ENCODE measurements at places on chromosomes 5 and 9.

- DNase-seq, result no peak
Observed at GRCh38 chr9:16223074-16223871, 647.2 kb downstream of the BNC2 start.

DNA sequence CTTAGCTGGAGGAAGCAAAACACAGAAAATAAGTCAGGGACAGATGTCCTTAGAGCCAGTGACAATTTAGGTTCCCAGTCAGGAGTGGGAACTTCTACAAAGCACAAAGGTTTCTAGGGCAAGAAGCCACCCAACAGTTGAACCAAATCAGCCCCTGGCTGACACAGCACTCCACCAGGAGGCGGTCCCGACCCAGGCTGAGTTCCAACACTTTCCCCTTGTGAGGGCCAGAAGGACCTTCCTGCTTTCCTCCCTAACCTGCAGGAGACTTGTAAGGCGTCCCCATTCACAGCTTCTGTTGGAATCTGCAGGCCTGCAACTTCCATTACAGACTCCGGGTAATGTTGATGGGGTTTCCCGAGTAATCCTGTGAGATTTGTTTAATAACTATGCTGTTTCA lies 416.4 kb upstream of the IRX1 start:
- no peak for DNase-seq

GRCh38 chr5:64827703-64828102 lies 59.0 kb downstream of the CWC27 start:
- no peak for DNase-seq

- DNase-seq, result no peak
Observed at GRCh38 chr5:72170101-72170500, 62.8 kb downstream of the MAP1B start.

GRCh38 chr9:120538339-120538738 lies 41.6 kb downstream of the CDK5RAP2 start:
- DNase-seq, result peak; percentile 20

GRCh38 chr9:8362250-8362649 lies 562.7 kb upstream of the DMAC1 start:
- DNase-seq, result no peak

DNA sequence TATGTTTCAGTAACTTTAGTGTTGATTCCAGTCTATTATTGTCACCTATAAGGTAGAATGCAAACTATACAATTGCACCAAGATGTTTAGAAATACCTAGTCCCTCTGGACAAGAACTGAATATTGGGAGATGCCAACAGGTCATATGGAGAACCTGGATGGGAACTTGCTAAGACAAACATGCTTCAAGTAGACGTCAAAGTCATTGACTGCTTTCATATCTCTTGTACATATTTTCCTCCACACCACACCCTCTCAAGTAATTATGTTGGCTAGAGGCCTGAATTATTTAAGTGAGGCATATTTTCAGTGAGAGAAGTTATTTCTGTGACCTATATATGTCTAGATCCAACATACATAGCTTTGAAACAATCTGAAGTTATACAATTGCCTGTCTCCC lies 453.3 kb downstream of the ELAVL2 start:
- DNase-seq, result no peak

DNA sequence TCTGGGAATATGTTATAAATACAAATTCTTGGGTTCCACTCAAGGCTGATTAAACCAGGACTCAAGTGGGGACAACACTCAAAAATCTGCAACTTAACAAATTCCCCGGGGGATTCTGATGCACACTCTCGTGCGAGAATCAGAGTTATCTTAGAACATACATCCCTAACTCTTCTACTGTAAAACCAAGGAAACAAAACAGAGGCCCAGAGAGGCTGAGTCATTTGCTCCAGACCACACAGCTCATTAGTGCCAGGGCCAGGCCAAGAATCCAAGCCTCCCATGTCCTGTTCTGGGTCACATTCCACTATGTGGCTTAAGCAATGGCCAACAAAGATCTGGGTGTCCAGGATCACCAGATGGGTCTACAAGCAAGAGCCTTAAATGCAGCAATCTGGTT lies 166.0 kb downstream of the ADAMTS12 start:
- DNase-seq, result no peak

- DNase-seq, result no peak
Observed at GRCh38 chr5:60972231-60972630, 27.2 kb downstream of the NDUFAF2 start.

- DNase-seq, result no peak
Observed at GRCh38 chr5:32378966-32379365, 65.6 kb downstream of the ZFR start.

- DNase-seq, result peak; percentile 72
Observed at GRCh38 chr9:13728131-13728530, 448.6 kb upstream of the MPDZ start.

DNA sequence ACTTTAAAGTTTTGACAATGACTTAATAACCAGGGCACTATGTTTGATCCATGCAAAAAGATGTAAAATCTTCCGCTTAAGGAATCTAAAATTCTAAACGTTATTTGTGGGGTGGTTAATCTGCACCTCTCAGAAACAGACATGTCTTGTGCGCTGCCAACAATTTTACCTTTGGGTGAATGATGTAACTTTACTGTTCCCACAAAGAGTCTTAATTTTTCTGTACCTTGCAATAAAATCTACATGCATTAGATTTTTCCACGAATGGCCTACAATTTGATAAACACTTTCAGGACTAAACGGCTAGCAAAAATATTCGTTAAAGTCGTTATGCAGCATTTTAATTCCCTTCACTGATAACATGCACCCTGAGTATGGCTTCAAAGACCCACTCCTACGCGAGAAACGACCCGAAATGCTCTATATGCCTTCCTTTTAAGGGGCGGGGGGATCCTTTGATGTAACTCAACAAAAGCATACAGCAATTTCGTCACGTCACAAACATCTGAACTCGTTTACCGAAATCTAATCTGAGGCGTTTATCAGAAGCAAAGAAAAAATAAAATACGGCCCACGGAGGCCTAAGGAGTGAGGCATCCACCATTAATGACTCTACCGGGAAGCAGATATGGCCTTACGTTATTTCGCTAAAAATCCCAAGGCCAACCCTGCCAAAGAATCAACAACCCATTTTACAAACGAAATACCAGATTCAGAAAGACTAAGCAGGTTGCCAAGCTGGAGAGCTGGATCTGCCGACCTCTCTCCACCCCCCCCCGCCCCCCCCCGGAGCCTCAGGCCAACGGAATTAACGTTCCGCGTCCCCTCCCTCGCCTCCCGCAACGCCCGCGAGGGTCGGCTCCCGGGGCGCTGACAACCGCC lies 621 bp downstream of the AK6 start:
- DNase-seq, result peak; percentile 32

DNA sequence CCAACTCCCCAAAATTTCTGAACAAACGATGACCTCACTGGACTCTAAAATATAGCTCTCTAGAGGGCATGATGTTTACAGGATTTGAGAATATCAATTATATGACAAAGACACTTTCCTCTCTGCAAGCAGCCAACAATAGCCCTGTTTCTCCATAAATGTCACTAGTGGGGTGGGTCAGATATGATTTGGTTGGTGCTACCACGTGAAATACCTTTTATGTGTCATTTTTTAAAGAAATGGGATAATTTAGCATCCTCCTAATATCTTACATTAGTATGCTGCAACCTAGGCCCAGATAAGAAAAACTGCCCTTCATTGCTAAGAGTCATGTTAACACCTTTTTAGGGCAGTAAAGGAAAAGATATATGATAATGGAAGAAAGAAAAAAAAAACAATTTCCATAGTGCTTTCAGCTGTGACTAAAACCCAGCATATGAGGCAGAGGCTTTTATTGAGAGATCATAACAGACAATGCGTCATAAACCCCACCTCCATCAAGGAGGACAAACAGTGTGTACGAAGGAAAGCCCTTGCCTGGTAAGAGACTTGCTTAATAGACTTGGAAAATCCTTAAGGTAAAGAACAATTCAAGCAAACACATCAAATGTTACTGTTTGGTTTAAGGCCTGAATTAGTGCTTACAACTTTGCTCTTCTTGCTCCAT lies 372.4 kb upstream of the PAPPA start:
- no peak for DNase-seq

GRCh38 chr5:31661257-31661656 lies 22.3 kb downstream of the PDZD2 start:
- DNase-seq, result no peak

- no peak for DNase-seq
Observed at GRCh38 chr5:108028883-108029282, 353.0 kb downstream of the FBXL17 start.

GRCh38 chr5:74341221-74341620 lies 299.3 kb downstream of the ENC1 start:
- no peak for DNase-seq

- no peak for DNase-seq
Observed at GRCh38 chr9:131873891-131874440, 134.1 kb upstream of the RAPGEF1 start.

DNA sequence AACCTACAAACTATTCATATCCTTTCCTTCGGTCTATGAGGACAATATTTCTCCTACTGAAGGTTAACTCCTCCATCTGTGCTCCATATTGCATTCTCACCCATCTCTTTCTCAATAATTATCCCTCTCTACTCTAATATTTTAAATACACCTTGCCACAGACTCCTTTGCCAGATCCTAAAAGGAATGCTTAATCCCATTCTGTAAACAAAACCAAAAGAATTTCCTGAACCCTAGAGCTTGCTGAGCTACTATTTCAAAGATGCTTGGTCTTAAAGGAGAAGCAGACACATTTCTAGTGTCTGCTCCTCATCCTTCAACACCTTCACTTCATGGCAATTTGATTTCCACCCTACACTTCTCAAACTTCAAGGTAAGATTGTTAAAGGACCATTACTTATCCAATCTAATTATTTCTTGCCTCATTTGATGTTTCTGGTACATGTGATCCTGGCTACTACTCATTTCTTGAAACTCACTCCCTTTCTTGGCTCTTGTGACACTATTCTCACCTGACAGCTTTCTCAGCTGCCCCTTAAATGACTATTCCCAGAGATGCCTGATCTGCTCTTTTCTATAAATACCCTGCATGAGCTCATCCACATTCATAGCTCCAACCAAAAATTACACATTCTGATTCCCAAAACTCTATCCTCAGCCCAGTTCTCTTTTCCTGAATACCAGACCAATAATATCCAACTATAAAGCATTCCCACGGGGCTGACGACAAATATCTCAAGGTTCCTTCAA lies 20.2 kb downstream of the HOMER1 start:
- DNase-seq, result no peak

GRCh38 chr5:168216989-168217388 lies 74.5 kb upstream of the WWC1 start:
- DNase-seq, result no peak

DNA sequence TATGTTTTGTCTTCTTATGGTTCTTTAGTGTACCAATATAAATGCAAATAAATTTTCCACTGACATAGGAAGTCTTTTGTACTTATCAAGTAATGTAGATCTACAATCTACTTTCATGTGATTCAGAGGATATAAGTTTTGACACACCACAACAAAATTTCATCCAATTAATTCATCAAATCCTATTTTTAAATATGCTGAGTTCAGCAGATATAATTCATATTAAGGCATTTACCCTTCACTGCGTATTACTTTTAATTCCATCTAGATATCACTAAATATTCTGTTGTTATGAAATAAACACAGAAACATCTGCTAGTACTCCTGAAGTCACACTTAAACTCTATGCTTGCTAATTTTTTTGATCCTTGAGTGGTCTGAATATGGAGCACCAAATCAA lies 19.8 kb upstream of the ZNF354A start:
- no peak for DNase-seq

- DNase-seq, result no peak
Observed at GRCh38 chr5:2143646-2144353, 261.1 kb upstream of the IRX4 start.

- no peak for DNase-seq
Observed at GRCh38 chr9:14205463-14205862, 108.5 kb downstream of the NFIB start.

DNA sequence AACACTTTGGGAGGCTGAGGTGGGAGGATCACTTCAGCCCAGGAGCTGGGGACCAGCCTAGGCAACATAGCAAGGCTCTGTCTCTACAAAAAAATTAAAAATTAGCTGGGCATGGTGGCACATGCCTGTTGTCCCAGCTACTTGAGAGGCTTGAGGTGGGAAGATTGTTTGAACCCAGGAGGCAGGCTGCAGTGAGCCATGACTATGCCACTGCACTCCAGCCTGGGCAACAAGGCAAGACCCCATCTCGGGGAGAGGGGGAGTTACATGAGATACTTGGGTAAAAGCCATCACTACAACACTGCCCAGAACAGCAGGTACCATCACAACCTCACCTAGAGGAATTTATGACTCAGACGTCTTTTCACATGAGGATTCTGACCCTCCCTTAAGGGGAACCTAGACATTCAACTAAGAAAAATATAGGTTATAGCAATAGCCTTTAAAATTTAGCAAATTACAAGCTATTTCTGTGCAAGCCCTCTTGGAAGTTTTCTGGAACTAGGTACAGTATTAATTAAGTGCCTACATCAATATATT lies 143.5 kb downstream of the NFIB start:
- no peak for DNase-seq
